ENCODE measurements at places on chromosomes 3 and 15.

GRCh38 chr15:69666441-69666882, 213.8 kb downstream of the RPLP1 start:
- peak; percentile 73 for DNase-seq

DNA sequence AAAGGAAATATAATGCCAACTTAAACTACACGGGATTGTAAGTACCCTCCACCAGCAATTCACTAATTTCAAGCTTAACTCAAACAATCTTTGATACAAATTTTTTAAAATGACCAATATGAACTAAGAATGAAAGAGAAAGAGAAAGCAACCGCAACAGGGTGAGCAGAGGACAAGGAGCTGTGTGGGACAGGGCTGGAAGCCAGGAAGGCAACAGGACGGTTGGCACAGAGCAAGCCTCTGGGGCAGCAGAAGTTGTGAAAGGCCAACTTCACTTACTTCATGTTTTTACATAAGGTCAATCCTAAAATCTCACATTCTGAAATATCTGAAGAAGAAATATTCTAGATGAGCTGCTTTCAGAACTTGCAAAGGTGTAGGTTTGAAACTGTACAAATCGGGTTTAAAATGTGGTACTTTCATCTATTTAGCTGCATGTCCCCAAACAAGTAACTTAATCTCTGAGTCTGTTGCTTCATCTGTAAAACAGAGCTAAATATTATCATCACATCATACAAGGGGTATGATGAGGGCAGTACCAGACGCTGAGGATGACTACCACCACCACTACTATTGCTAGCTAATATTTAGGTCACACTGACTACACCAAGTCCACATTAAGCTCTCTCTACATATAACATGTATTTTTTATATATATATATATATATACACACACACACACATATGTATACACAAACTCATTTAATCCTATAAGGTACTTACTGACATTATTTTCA, 101.7 kb downstream of the IGSF11 start:
- DNase-seq: no peak

DNA sequence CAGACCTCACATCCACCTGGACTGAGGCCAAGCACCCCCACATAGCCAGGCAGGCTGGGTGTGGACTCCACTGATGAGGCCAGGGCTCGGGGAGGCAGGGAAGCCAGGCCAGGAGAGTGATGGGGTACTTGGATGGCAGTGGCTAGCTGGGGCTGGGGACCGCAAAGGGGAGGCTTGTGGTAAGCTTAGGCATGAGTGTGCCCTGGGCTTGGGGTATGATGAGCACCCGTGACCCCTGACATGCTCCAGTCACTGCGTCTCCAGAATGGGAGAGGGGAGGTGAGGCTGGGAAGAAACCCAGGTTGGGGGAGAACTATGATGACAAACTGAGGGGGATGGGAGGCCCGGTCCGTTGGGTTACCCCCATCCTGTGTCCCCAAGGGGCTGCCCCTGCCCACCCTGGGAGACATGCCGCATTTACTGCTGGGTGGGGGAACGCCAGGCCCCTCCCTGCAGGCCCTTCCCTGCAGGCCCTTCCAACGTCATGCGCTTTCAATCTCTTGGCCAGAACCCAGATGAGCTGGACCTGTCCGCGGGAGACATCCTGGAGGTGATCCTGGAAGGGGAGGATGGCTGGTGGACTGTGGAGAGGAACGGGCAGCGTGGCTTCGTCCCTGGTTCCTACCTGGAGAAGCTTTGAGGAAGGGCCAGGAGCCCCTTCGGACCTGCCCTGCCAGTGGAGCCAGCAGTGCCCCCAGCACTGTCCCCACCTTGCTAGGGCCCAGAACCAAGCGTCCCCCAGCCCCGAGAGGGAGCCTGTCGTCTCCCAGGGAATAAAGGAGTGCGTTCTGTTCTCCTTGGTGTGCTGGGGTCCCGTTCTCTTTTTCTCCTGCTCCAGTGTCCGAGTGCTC, 34.1 kb downstream of the TSPAN3 start:
- no peak for DNase-seq

DNA sequence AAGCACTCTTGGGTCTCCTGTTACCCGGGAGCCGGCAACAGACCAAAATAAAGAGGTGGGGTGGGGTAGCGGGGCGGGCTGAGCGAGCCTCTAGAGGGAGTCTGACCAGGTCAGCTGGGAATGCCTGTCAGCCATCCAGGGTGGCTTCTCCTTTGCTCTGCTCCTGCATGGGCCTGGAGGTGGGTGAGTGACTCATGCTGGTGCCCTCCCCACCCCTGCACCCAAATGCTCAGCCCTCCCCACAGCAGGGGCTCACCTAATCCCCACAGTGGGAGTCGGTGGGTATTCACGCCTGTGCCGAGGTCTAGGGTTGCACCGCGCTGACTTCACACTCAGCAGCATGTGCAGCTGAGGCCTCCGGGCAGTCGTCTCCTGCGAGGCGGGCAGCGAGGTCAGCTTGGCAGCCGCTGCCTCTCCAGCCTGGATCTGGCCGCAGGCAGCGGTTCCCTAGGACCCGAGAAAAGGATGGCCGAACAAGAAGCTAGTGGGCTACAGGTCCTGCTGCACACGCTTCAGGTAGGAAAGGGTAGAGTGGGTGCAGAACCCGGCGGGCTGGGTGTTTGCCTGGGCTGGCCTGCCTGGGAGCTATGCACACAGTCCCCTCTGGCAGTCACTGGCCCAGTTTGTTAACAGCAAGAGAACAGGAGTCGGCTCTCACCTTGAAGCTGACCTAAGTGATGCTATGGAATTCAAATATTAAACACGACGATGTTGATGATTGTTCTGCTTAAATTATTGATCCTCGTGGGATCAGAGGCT, at the start of gene AGBL1:
Gene AGBL1, plus strand, starts transcription at position 364 of the 759 bp plus-strand sequence.
- DNase-seq: no peak

- no peak for DNase-seq
Measured at GRCh38 chr15:66588537-66588936, 22.7 kb upstream of the LCTL start.

DNA sequence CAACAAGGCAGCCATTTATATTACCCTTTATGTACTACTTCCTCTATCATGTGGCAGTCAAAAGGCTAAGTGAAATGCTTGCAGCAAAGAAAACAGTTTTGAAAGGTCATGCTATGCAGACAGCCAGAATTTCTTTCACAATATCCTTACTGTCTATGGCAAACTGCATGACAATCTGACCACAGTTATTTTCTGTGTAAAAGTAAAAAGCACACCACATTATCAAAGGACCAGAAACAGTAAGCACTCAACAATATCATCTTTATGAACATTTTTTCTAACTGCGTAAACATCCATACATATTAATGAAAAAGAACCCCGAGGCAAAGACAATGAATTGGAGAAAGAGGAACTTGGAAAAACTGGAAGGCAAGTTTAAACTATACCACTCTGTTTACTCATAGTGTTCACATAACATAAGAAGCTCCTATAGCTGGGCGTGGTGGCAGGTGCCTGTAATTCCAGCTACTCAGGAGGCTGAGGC, 47.9 kb downstream of the PIK3CB start:
- DNase-seq: peak; percentile 28

DNA sequence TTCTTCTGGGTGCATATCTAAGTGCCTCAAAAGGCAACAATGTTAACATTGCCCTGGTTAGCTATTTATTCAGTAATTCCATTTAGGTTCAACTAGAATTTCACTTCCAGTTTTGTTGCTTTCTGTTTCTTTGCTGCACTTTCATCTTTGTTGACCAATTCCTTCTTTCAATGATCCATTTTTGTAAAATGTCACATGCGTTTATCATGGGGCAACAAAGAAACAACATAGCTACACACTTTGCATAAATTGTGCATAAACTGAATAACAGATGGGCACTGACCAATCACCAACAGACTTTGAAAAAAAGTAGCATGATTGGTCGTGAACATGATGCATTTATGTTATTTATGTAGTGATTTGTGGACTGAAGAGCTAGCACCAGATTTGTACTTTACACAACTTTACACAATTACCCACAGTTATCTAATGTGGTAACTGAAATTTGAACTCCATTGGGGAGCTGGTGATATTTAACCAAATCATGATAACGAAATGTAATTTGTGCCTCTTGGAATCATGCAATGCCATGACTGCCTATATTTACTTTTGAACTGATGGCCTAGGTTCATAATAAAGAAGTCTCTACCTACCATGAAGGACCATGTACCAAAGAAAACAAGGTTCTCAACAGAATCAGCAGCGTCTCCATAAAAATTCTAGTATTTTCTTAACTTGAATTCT, 7.1 kb upstream of the CPOX start:
- no peak for DNase-seq

DNA sequence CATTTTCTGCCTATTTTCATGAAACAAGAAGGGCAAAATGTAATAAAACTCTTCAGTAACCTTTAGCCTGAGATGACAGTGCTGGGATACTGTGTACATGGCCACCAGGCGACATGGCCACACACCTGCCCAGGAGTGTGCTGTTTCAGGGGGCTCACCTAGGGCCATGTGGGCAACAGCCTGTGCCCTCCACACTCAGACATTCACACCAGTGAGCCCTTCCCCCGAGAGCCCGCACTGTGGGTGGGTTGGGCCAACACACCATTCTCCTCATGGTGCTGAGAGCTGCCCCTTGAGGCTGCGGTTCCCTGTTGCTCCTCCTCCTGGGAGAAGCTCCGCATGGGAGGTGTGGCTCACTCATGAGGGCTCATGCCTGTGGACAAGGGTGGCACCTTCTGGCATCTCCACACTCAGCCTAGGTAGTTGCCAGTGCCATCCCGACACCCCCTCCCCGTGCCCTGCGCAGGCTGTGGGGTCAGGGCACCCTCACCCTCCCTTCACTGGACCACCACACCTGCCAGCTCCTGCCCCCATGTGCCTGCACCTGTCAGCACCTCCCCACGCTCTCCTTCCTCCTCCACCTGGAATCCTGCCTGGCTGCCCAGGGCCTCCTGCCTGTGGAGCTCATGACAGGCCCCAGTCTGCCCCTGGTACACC, 19.7 kb downstream of the OCA2 start:
- DNase-seq: no peak

GRCh38 chr3:13281507-13282357, 138.4 kb downstream of the NUP210 start:
- peak; percentile 32 for DNase-seq

DNA sequence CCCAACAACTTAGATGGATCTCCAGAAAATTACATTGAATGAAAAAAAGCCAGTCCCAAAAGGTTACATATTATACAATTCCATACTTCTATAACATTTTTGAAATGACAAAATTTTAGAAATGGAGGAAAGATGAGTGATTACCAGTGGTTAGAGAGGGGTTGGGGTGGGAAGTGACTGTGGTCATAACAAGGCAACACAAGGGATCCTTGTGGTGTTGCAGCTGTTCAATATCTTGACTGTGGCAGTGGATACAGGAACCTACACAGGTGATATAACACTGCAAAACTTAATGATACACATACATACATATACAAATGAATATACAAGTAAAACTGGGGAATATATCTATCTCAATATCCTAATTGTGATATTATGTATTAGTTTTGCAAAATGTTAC, 9.6 kb downstream of the GOLGB1 start:
- no peak for DNase-seq

DNA sequence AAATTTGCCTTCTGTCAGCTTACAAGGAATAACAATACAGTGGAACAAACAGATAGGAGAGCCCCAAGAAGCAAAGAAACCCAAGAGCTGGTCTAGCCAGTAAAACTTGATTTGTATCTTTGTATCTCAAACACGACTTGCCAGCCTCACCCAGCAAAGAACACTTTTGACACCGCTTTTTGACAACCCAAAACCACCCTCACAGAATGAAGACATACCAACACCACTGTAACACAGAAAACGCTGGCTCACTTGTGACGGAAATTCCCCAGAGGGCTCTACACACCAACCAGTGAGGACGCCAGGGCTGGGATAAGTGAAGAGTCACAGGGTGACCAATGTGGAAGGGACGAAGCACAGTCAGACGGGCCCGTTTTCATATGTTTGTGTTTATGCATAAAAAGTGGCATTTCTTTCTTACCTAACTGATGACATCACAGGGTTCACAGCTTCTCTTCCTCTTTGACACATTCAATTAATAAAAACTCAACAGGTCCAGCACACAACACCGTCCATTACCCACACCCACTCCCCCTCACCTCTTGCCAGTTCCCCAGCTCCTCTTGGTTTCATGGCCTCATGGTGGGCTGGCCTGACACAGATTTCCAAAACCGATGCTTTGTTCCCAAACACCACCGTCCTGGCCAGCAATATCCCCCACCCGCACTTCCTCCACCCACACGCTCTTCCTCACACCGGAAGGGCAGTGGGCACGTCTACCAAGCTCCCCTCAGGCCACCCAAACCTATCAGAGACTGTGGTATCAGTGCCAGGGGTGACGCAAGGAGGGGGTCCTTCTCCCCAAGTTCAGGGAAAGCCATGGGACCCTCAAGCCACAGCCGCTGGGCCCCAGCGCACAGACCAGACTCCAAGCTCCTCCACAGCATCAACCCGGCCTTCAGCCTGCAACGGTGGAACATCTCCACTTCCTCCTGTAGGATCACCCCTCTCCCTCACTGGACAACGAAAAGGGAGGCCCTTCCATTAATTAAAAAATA, 94.2 kb downstream of the ADAMTS17 start:
- no peak for DNase-seq

DNA sequence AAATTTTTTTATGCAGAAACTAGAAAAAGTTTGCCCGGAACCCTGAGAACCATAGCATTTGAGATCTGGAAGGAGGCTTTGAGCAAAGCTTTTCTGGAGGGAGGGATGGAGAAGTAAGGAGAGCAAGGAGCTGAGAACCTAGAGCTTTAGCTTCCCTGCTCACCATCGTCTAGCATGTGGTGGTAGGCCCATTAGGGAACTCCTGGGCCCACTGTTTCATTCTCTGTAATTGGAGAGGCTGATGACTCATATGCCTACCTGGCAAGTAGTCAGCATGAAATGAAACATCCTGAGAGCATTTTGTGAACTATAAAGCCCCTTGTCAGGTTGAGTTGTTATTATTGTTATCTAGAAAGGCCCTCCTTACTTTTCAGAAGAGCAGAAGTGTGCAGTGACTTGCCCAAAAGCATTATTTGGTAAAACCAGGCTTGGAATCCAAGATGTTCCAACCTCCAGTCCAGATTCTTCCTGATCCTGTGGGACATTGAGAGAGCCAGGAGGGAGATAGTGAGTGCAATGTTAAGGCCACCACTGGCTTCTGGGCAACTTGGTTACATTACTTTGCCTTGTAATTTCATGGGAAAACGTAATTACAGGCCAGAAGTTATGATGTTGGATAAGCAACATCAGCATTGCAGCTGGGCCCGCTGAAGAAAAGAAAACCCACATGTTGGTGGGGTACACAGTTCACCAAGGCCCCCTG, 104.5 kb upstream of the BFSP2 start:
- DNase-seq: peak; percentile 51

DNA sequence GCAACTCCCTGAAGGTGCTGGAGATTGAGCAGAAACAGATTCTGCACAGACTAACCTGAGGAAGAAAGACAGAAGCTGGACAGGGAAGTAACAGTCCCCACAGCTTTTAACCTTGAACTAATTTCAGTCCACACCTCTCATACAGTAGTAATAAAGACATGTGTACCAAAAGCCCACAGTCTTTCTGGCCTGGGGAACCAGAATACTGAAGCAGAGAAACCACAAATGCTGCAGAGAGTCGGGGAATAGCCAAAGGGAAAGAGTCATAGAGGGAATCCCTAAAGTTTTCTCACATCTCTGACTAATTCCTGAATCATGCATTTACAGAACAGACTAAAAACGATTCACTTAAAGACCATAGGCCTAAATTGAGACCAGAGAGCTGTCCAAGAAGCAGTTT, 503.4 kb upstream of the NECTIN3 start:
- DNase-seq: no peak

GRCh38 chr15:57730876-57731275, 24.4 kb downstream of the POLR2M start:
- DNase-seq: no peak

Data from SW480 (cell line).